Globus pallidus (tissue), 1 donor: ENCODE measurements at places on chromosomes 13 and 19.

GRCh38 chr13:24339937-24340607 is 30.7 kb downstream of the C1QTNF9 start:
- DNase-seq, result no peak

GRCh38 chr13:26024558-26024957 is 27.3 kb downstream of the SHISA2 start:
- DNase-seq, result no peak

GRCh38 chr19:9700229-9700981 is 25.5 kb upstream of the ZNF562 start:
- no peak for DNase-seq

DNA sequence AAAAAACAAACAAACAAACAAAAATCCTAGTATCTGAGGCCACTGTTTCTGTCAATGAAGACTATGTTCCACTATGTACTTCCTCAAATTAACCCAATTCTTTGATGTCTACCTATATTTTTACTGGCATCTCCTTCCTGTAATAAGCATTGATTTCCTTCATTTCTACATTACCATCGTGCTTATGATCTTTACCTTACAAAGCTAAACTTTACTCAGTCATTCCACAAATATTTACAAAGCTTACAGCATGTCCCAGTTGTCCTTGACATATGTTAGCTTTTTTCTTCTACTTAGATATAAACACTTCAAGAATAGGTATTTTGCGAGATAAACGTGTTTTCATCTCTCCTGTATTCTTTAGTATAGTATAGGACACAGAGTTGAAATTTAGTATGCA is 1090.9 kb downstream of the PCDH9 start:
- no peak for DNase-seq

- DNase-seq, result peak; percentile 75
Measured at GRCh38 chr19:32675720-32676185, at the start of gene RGS9BP. TSS of gene RGS9BP (plus strand) at chr19:32675848. CDS start at chr19:32676264, 416 bp downstream.

DNA sequence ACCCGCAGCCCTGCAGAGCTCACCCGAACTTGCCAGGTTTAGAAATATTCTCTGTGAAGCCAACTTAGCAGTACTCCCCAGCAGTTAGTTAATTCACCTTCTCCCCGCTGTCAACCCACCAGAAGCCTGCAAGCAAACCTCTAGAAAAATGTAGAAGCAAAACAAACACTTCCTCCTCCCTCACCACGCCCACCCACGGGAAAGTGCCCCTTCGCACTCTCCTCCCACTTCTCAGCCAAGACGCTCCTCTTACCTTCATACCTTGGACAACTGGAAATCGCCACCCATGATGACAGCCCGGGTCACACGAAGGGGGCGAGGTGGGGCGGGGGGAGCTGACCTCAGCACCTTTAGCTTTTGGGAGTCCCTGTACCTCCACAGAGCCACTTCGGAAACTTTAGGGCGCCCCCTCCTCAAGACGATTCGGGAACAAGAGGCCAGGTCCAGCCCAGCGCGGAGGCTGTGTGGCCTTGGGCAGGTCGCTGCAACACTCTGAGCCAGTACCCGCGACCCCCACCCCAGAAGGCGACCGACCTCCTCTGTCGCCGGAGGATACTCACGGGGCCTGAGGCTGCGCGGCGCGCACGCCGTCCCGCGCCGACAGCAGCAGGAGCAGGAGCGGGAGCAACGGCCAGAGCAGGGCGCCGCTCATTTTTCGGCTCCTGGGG is 485 bp downstream of the CPAMD8 start:
- DNase-seq, result no peak

DNA sequence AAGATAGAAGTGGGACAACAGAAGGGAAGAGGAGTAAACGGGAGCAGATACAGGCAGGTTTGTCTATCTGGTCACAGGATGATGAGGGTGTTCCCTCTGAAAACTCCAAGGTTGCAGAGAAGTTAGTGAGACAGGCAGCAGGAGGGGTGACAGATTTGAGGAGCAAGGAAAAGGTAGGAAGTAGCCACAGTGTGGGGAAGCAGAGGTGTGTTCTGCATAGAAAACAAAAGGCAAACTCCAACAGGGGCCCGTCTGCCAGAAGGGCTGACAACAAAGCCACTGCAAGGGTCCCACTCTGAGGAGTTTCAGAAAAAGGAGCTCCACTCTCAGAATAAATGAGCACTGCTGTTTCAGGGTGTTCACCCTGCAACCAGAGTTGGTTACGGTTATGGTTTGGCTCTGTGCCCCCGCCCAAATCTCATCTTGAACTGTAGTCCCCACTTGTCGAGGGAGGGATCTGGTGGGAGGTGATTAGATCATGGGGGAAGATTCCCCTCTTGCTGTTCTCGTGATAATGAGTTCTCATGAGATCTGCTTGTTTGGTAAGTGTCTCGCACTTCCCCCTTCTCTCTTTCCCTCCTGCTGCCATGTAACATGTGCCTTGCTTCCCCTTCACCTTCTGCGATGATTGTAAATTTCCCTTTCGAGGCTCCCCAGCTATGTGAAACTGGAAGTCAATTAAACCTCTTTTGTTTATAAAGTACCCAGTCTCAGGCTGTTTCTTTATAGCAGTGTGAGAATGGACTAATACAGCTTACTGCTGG is 32.1 kb downstream of the SMAD9 start:
- no peak for DNase-seq

GRCh38 chr13:44989941-44990340 is 603 bp downstream of the GPALPP1 start:
- no peak for DNase-seq

DNA sequence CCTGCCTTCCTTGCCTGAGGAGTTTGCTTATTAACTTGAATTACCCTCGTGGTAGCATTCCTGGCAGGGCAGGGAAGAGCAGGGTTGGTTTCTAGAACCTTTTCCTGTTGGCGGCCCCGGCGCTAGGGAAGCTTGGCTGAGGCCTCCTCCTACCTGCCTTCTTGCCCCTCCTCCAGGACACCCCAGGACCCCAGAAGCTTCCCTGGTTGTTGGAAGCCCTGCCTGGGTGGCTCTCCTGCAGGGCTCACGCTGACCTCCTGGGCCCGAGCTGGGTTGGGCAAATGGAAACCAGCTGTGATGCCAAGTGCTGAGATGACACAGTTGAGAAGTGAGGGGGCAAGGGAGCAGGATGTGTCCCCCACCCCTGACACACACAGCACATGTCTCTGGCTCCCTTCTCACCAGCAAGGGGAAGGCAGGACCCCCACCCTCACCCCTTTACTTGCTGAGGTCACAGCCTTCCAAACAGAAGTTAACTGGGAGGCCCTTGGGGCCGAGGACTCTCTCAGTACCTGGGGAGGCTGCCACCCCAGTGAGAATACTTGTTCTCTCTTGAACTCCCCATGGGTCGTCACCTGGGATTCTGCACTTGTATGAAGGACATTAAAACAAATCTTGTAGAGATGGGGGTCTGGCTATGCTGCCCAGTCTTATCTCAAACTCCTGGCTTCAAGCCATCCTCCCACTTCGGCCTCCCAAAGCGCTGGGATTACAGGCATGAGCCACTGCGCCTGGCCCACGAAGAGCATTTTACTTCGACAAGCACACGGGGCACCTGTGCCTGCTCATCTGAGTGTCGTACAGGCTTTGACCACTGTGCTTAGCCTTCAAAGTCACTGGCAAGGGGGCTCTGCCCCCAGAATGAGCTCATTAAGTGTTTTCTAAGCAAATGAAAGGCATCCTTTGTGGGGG is 10.5 kb downstream of the CEBPA start:
- no peak for DNase-seq

GRCh38 chr13:106373989-106374572 is 161.4 kb downstream of the EFNB2 start:
- no peak for DNase-seq
